ENCODE measurements at places on chromosomes 2 and 18.

DNA sequence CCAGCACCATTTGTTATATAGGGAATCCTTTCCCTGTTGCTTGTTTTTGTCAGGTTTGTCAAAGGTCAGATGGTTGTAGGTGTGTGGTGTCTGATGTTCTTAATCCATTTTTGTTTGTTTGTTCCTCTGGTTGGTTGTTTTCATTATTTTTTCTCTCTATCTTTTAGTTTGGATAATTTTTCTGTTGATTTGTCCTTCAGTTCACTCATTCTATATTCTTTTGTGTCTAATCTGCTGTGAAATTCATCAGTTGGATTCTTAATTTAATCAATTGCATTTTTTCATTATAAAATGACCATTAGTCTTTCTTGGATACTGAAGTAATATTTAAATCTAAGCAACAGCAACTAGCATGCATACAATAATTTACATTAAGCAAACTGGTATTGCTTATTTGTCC, 206.7 kb upstream of the TRIB2 start:
- no peak for DNase-seq

DNA sequence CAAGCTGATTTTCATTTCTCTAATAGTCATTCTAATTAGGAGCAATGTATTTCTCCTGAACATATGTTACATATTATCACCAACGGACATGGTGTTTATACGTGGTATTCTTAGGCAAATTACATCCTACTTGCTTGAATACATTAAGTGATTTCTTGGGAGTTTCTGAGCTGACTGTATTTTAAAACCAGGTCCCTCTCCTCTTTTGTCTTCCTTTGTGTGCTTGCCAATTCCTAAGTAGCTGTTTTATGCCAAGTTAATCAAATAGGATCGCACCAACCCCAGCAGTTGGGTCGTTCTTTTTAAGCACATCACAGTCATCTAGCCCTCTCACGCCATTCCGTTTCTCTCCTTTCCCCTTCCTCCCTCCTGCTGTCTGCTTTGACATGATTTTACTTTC, 75.4 kb upstream of the MAP2 start:
- no peak for DNase-seq

- DNase-seq: no peak
Measured at GRCh38 chr2:145088756-145089155, 568.8 kb upstream of the ZEB2 start.

DNA sequence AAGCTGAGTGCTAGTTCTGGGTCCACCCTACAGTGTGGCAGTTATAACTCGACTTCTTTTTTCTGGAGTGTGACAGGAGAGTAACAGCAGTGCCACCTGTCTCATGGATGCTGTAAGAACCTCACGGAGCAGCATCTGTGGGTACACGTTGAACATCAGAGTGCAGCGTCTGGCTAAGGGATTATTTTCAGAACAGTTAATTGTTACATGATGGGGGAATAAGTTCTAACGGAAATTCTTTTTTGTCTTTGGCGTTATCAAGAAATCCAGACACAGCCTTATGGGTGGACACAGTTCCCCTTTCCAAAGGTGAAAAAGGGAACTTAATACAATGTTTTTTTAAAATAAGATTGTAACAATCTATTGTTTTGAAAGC, 28.3 kb upstream of the TOGARAM2 start:
- DNase-seq: no peak

DNA sequence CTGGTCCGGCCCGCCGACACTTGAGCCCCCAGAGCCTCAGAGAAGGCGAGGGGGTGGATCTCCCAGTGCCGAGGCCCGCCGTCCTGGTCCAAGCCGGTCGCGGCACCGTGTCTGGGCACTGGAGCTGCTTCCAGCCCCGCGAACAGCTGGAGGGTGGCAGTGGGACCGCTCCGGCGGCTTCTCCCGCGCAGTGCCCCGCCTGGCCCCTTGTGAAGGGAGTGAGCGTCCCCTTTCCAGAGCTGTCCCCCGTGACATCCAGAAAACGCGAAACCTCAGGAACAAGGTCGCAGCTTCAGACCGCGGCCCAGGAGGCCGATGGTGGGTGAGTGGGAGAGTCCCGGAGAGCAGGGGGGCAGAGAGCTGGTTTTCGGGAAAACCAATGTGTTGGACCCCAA, 579 bp upstream of the EMX1 start:
- no peak for DNase-seq

DNA sequence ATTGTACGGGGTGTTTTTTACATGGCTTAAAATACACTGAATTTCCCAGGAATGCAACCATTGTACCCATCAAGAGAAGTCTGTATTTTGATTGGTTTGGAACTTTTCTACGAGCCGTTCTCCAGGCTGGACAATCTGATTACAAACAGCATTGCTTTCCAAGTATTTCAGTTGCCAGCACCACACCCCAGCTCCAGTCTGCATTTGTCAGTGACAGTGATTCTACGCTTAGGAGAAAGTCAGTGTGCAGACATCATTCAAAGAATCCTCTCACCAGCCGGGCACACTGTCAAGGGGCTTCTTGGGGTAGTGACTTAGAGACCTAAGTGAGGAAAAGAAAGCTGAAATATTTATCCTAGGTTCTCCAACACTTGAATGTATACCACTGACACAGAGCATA, 194.1 kb downstream of the ANAPC1 start:
- DNase-seq: no peak

DNA sequence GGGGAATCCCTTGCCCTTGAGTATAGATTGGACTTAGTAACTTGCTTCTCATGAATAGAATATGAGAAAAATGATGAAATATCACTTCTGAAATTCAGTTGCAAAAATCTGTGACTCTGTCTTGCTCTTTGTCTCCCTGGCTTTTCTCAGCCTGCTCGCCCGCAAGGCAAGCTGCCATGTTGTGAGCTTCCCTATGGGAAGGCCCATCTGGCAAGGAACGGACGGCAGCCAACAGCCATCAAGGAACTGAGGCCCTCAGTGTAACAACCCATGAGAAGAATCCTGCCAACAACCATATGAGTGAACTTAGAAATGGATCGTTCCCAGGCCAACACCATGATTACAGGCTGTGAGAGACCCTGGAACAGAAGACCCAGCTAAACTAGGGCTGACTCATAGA, 58.4 kb upstream of the PGAP1 start:
- DNase-seq: no peak

GRCh38 chr18:49907346-49907929, 94.1 kb upstream of the ACAA2 start:
- no peak for DNase-seq

DNA sequence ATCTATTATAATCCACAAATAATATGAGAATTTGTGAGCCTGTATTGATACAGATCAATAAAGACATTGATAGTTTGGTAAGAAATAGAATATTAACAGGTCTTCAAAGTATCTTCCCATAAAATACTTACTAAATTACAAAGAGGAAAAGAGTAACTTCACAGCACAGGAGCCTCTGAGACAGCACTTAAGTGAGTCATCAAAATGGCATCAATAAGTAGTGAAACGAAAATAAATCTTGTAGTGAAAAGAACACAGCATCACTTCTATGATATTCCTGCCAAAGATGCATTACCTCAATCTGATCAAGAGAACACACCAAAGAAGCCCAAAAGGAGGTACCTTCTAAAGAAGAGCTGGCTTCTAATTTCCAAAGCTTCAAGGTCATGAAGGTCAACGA, 116.4 kb downstream of the CBLN2 start:
- DNase-seq: no peak

DNA sequence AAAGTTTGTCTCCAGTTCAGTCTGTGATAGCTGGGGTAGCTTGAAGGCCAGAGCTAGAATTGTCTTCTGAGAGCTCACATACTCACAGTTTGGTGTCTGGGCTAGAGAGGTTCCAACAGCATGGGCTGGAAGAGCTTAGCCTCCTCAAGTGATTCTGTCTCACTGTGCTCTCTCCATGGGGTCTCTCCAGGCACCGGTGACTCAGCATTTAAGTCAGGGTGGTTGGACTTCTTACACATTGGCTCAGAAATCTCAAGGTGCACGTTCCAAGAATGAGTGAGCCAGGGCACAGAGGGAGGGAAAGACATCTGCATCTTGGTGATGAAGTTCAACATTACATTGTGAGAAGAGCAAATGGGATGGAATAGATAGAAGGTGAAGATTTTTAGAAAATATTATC, 207.3 kb upstream of the DDX18 start:
- DNase-seq: no peak

- no peak for DNase-seq
Measured at GRCh38 chr2:31764169-31764568, 183.4 kb upstream of the SRD5A2 start.

GRCh38 chr18:74196220-74197119, 48.1 kb downstream of the TIMM21 start:
- DNase-seq: peak; percentile 10

GRCh38 chr2:84729224-84729623, 151.7 kb downstream of the TRABD2A start:
- DNase-seq: no peak

DNA sequence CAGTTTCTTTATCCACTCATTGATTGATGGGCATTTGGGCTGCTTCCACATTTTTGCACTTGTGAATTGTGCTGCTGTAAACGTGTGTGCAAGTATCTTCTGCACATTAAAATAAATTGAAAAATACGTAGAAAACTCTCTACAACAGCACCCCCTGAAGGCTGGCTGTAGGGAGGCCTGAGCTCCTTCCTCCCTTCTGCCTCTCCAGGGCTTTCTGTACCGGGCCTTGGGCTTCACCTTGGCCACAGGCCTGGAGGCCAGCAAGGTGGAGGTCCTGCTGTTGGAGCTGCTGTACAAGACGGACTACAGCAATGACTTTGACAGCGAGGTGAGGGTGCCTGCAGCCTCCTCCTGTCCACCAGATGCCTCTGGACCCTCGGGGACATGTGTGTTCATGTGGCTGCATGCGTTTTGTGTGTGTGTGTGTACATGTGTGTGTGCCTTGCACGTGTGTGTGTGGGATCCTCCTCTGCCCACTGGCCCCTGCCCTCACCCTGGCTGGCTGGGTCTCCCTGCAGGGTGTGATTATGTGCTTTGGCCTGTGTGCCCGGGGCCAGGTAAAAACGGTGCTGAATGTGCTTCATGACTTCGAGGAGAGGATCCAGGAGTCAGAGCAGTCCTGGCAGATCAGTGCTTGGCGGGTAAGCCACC, 29.2 kb downstream of the MROH2A start:
- no peak for DNase-seq

GRCh38 chr2:190535121-190535439, 558 bp upstream of the NEMP2 start:
- no peak for DNase-seq

GRCh38 chr18:48545757-48546321, 7.0 kb downstream of the CTIF start:
- DNase-seq: no peak

DNA sequence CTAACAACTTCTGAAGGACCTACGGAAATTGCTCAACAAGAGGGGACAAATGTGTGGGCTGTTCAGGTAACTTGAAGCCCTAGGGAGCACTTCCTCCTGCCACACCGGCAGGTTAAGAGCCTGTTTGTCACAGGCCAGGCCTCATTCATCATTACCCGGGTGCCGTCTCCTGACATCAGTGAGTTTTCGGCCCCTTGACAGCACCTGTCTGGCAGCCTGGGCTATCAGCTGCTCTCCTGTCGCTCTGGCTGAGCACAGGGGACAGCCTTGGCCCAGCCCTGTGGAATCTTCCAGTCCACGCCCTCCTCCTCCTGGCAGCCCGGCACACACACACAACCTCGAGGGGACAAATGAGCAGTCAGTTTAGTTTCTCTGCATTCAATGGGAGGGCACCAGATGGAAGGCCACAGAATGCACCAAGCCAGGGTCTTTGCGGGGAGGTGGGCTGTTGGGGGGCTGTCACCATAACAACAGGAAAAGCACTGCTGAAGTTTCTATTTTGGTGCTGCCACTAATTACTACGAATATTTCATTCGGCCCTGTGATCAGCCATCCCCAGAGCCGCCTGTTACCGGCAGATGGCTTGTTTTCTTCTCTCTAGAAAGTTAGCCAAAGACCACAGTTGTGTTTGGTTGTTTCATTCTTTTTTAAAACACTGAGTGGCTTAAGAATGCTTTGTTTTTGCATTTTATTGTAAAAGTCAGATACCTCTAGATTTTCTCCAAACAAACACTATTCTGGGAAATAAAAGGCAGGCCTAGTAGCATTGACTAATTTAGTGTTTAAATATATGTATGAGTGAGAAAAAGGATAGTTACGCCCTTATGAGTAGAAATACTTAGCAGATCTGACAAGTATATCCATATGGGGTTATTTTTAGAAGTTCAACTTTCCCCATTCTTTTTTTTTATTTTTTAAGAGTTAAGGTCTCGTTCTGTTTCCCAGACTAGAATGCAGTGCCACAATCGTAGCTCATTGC, 189.9 kb upstream of the NDUFV2 start:
- no peak for DNase-seq

DNA sequence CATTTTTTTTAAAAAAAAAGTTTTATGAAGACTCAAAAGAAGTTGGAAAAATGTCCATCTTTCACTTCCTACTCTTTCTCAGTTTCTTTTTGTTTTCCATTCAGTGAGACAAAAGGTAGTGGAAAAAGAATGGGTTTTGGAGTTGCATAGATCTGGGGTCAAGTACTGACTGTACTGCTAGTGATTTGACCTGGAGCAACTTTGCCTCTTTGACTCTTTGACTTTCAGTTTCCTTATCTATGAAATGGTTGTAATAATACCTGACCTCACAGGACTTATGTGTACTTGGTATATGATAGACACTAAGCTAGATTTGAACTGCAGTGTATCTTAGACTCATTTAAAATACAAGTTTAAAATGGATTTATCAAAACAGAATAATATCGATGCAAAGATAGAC, 3.5 kb upstream of the KCNE4 start:
- no peak for DNase-seq

- no peak for DNase-seq
Measured at GRCh38 chr2:156430236-156430979, 5.8 kb upstream of the GPD2 start.

GRCh38 chr2:122003196-122003940, 247.9 kb downstream of the TSN start:
- no peak for DNase-seq

- no peak for DNase-seq
Measured at GRCh38 chr2:29423061-29423666, 307.9 kb downstream of the CLIP4 start.

GRCh38 chr2:166413255-166413654, 37.5 kb upstream of the SCN9A start:
- no peak for DNase-seq

GRCh38 chr2:219638948-219639755, 11.7 kb downstream of the SLC4A3 start:
- DNase-seq: no peak

DNA sequence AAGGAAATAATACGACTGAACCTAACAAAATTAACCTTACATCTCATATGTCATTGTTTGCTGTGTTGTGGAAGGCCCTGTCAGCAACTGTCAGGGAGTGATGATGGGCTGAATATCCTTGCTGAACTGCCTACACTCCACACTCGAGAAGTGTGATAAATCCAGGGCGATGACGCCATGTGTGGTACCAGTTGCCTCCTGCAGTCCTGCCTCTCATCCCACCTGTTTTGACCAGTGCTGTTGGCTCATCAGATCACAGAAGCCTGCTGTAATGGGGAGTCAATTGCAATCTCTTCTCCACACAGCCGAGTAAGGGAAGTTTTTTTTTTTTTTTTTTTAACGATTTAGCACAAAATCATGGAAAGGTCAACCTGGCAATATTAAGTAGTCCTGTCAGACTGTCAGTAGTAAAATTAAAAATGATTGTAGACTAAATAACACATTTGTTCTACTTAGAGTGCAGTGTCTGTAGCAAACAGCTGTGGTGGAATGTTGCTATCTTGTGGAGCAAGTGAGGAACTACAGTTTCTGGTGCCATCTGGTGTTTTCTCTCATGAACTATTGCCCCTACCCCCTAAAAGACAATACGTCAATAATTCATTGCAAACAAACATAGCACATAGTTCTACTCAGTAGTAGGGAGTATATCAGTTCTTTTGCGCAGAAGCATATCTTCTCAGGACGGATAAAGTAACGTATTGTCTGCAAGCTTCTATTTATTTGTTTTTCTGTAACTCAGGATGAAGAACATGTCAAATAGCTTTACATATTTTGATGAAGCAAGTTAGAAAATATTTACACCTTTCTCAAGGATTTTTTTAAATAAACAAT, 347.6 kb downstream of the CTNNA2 start:
- DNase-seq: no peak

Measured in stimulated activated CD4-positive, alpha-beta T cell treated with anti-CD3 and anti-CD28 coated beads, Interleukin-12 subunit alpha, Interleukin-12 subunit beta, amount 100 ng/mL, for 48 hours (primary cell).